AG09319 (cell line): ENCODE measurements at places on chromosomes 5 and 9.
A peak's percentile ranks its signal among the peaks of the same experiment; 100 is the strongest.

DNA sequence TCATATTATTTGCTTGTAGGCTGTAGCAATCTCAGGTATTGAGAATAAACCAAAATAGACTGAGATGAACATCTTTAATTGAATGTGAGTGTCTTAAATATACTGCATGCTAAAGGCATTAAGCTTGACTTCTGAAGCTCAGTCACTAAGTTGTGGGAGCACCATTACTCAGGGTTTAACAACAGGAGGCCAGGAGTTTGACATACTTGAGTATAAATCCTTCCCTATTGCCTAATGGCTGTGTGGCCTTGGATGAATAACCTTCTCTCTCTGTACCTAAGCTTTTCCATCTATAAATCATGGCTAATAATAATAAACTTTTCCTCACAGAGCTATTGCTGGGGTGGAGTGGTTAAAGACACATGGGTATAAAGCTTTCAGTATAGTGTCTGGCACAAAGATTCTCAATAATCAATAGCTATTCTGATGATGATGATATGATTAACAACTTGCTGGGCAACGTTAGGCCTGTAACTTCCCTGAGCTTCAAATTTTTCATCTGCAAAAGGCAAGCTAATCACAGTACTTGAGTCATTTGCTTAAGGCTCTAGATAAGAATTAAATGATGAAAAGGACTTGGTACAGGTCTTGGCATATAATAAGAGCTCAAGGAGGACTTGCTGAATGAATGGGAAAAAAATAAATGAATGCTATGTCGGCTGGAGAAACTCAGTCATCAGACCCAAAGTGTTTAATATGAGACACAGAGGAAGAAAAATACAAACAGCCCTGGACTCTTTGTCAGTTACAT, 174.0 kb upstream of the IL12B start:
- DNase-seq: no peak

DNA sequence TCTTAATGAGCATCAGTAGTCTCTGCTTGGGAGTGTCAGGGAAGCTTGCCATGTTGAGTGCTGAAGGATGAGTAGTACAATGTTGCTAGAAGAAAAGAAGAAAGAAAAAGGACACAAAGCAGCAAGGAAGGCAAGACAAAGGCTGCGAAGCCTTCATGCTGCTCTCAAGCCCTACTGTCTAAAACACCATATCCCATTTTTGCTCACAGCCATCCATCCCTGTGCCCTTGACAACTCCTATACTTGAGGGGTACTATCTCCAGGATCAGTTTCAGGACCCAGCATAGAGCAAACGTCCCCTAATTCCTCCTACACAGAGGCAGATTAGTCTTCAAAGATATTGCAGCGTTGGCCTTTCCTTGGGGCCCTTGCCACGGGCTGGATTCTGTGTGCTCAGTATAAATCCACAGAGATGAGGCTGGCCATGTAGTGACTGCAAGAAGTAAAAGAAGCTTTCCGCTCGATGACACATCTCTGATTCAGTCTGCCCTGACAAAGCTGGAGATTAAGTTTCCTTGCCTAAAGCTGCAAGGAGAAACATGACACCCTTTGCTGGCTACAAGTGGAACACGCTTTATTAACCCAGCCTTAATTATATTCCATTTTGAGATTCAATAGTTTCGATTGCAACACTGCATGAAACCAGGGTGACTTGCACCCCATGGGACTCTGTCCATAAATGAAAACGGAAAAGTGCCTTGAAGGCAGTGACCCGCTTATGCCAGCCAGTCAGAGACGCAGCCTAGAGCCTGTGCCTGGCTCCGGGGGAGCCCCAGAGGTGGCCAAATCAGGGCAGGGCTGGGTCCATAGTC, 304.6 kb downstream of the ACTL7B start:
- DNase-seq: peak; percentile 82

DNA sequence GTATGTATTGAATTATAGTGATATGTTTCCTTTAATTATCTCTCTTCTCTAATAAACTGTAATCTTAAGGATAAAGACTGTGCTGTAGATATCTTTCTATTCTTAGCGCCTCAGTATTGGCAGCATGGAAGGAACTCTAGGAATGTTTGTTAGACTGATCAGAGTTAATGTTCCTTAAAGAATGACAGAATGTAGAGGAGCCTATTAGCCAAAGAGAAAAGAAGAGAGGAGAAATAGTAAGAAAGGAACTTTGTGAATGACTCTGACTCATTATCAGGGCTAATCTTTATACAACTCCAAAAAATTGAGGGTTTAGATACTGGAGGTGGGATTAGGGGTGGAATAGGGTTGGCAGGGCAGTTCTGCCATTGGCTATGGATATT, 59.0 kb upstream of the NUDT12 start:
- no peak for DNase-seq

DNA sequence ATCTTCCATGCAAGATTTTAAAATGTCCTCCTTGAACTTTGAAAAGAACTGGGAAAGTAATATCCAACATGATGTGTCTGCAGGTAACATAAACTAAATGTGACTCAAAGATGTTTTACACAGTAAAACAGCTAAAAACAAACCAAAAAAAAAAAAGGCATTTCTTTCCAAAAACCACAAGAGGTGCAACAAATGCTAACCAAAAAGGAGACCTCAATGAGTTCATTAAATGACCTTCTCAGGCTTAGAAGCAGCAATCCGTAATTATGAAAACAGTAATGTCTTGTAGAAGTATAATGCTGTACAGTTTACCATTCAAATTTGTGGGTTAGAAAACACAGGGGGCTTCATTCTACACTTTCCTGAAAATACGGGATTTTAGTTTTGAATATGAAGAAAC, 2.5 kb downstream of the RNF145 start:
- DNase-seq: no peak

DNA sequence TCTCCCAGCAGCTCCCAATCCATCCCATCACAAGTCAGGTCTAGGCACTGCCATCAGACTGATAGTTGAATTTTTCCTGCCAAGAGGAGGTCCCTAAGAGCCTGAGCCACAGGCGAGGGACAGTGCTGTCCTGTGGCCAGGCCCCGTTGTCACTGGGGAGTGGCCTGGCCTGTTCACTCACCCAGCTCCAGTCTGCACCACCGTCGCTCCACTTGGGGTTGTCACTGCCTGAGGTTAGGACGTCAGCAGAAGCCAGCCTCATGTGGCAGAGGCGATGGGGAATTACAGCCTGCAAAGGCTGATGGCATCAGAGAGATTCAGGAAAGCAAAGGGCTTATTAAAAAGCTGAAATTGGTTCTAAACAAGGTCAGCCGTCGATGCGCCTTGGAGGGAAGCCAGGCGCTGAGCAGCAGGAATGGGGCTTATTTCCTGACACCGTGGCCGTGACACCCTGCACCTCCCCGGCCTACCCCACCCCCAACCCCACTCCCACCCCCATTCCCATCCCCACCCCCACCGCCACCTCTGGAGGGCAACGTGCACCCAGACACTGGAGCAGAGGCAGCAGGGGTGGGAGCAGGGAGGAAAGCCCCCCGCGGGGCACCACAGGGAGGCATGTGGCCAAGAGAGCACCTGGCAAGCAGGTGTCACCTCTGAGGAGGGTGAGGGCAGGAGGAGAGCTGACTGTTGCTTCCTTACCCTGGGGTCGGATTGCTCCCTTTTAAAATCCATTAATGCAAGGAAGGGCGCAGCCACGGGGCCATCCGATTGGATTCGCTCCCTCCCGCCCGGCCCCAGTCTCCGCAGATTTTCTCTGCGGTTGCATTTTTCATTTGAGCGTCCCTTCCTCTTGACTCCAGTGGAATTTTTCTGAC, 3.1 kb upstream of the DBH start:
- no peak for DNase-seq

- no peak for DNase-seq
These were observed 8.9 kb downstream of the MTRR start for GRCh38 chr5:7877851-7878250.

DNA sequence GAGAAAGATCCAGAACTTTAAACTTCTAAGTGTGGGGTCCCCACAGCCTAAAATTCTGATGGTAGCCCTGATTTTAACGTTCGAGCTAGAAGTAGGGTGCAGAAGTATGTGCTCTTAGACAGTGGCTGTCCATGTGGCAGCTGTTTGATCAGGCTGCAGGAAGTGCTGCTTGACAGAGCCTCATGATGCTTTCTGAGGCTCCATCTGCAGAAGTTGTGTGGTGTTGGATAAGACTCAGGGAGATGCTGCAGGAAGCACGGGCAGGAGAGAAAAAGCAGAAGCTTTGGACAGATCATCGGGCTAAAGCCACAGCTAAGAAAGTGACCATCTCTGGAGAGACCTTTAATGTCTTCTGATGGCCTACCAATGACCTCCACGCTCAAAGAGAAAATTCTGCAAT, 8.1 kb downstream of the MTMR12 start:
- DNase-seq: no peak

DNA sequence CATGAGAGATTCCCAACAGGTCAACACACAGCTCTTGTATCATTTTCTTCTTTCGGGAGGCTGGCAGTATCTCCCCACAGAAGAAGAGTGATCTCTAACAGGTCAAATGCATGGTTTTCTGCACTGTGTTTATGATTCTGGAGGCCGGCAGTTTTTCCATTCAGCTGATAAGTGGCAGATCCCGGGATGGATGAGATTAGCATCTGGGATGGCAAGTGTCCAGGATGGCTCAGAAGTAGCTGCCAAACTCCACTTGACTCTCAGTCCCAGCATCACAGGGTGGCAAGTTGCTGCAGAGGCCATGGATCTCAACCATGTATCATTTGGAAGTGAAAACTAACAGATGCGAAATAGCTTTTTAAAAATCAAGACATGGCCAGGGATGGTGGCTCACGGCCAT, 97.8 kb upstream of the SLC44A1 start:
- no peak for DNase-seq

DNA sequence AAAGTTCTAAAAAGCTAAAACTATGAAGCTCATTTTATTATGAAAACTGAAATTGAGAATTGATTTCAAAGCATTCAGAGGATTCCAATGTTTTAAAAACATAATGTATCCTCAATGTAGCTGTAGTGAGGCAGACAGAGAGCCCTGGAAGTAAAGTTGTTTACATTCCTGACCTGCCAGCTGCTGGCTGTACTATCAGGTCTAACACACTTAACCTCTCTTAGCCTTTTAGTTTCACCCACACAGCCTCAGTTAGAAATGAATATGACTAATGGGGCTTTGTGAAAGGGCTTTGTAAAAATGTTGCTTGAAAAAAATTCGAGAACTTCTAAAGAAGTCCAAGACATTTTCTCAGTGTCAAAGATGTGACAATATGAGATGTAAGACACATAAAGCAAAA, 122.6 kb downstream of the FBXL17 start:
- DNase-seq: no peak
